ENCODE measurements at places on chromosomes 7 and 10.
A peak's percentile ranks its signal among the peaks of the same experiment; 100 is the strongest.

DNA sequence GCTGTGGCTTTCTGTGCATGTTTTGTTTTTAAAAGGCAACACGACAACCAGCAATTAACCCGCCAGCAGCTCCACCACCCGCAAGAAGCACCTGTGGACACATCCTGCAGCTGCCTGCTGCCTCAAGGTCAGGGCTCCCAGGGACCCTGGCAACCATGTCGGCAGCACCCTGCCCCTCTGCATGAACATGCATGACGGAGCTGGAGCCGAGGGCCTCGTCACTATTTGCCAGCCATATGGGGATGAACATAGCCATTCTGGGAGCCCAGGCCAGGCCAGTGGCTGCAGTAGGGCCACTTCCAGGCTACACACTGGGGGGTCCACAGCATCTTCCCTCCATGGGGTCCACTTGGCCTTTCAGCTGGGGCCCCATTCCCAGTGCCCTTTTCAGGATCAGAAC, 52.9 kb downstream of the CAMK2B start:
- no peak for DNase-seq

DNA sequence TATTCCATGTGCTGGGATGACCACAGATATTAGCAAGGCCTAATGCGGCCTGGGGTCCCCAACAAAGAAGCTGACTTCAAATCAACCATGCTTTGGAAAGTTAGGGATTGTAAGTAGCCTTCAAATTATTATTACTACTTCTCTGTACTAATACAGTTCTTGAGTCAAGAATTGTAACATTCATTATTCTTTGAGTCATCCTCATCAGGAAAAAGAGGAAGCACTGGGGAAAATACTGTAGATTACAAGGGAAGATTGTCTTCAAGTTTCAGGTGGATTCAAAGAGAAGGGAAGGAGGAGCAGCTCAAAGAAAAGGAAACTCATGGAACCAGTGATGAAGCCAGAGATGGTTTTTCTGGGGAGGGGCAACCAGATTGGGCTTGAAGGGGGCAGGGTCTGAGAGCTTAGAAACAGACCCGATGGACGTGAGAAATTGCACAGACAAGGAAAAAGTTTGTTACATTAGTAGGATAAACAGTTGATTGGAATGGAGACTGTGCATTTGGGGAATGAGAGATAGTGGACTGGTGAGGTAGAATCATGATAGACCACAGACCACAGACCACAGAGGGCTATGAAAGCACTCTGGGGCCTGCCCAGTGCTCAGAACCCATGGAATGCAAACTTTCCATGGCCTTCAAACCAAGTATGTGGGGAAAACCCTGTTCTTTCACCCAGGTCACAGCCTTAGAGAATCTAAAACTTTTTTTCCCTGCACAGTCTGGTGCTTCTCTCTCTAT, 209.9 kb downstream of the ZNF365 start:
- DNase-seq: peak; percentile 83

- no peak for DNase-seq
Observed at GRCh38 chr10:122199070-122199469, 72.0 kb upstream of the BTBD16 start.

DNA sequence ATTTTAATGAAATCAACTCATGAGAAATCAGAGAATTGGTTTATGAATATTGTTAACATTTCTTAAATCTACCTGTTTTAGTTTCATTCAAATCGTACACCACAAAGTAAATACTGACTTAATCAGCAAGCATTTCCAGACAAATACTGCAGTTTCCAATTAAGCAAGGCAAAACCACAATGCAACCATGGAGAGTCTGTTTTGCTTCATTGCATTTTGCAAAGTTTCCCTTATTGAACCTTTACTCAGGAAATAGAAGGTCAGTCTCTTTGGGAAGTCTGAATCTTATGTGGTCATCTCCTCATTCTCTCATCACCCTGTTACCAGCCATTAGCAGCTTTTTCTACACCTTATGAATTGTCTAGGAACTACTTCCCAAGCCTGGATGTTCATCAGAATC, 400.5 kb downstream of the IPMK start:
- DNase-seq: no peak

DNA sequence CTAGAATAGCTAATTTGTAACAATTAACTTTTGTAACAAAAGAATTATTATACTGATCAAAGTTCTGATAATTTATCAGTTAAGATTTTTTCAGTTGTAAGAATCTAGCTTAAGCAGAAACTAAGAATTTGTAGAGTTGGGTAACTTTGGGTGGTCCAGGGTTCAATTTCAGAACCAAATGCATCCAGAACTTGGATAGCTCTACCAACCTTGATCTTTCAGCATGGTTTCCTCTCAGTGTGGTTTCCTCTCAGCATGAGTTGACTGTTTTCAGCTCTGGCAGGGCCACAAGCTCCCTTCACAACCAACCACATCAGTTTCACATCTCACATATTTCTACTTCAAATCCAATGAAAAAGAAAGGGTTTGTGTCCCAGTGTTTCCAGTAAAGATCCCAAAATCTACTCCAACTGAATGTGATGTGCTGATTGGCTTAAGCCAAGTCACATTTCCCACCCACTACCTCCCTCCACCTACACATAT, 3.3 kb upstream of the FAS start:
- no peak for DNase-seq

DNA sequence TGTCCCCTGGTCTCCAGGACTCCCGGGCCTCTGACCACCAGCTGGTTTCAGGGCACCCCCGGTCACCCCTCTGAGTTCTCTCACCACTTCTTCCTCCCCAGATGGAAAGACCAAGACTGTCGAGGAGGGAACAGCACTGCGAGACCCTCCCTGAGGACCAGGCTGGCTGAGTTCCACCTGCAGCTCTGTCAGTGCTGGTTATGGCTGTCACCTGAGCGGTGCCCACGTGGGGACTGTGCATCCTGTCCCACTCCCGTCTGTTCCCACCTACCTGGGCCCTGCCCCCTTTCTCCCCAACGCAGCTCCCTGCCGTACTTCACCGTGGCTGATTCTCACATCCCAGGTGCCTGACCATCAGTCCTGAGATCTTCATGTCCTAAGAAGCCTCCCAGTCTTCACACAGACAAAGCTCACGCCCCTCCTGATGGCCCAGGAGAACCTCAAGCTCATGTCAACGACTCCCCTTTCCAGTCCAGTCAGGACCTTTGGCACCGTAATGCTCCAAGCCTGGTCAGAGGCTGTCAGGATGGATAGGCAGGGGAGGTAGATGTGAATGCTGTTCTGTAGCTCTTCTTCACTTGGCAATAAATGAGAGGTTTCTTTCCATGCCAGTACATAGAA, 159.7 kb downstream of the USP6NL start:
- no peak for DNase-seq
